A172 (cell line): ENCODE measurements at places on chromosomes 13 and 19. TPM values are rescaled to one million over a fixed set of nuclear protein-coding genes. Genes with fewer than 3 reads are reported as not detected.

The NCCRP1 gene
- total RNA-seq, result not detected in 2 replicates

The KIR3DL1 gene
- not detected in 2 replicates for total RNA-seq

The SLC17A7 gene
- 0.12 TPM in 1 of 2 replicates, not detected in the other for total RNA-seq

The TLE6 gene
- total RNA-seq, result 4.8 and 6.3 TPM in 2 replicates

The C19orf67 gene
- total RNA-seq, result not detected in 2 replicates

The IGFL2 gene
- not detected in 2 replicates for total RNA-seq

DNA sequence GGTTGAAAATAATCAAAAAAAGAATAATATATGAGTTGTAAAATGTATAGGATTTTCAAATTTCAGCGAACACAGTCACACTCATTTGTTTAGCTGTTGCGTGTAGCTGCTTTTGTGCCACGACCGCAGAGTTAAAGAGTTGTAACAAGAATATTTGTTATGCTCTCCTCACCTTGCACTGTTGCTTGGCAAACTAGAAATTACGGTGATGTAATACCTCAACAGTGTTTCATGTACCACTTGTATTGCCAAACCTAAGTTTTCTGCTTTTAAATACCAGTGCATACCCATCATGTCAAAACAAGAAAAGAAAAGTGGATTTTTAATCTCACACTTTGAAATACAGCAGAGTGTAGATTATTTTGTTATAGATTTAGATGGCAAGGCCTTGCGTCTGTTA is 201.1 kb downstream of the NBEA start:
- DNase-seq, result no peak

- DNase-seq, result no peak
Observed at GRCh38 chr13:81990652-81991051, 1649.7 kb upstream of the SPRY2 start.

DNA sequence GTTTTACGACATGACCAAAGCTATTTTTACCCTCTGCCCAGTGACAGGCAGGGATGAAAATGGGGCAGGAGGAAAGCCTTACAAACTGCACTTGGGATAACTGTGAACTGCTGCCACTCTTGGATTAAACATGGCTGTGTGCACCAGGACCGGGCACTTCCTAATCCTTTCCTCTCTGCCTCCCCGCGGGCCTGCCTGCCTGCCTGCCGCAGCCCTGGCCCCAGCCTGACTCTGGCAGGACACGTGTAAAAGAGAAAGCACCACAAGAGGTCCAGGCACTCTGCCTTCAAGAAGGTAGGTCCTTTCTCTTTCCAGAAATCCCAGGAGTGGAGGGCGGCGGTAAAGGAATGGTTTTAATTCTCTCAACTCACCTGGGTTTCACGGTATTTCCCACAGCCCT is 4.8 kb downstream of the TSHZ3 start:
- no peak for DNase-seq

GRCh38 chr19:2039089-2039958 is 11.7 kb downstream of the MKNK2 start:
- no peak for DNase-seq

DNA sequence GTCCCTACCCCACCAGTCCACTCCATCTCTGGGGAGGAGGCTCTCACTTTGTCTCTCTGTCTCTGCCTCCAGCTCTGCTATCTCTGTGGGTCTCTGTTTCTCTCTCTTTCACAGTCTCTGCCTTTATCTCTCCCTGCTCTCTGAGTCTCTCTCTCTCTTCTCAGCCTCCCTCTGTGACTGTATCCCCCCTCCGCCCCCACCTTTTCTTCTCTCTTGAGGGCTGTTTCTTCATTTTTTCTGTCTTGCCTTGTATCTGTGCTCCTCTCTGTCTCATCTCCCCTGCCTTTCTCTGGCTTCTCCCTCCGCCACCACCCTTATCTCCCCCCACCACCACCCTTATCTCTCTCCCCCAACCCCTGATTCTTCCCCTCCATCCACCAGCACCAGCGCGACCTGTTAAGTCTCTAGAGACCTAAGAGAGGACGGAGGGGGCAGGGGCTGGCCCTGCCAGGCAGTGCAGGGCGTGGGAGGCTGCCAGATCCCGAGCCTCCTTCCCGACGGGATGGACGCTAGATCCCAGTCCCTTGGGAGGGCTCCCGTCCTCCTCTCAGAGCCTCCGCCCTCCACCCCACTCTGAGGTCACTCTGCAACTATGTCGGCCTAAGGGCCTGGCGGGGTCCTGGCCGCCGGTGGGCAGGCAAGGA is 1.0 kb downstream of the AXL start:
- DNase-seq, result peak; percentile 62

- no peak for DNase-seq
Observed at GRCh38 chr13:94548821-94549231, 47.1 kb downstream of the TGDS start.

DNA sequence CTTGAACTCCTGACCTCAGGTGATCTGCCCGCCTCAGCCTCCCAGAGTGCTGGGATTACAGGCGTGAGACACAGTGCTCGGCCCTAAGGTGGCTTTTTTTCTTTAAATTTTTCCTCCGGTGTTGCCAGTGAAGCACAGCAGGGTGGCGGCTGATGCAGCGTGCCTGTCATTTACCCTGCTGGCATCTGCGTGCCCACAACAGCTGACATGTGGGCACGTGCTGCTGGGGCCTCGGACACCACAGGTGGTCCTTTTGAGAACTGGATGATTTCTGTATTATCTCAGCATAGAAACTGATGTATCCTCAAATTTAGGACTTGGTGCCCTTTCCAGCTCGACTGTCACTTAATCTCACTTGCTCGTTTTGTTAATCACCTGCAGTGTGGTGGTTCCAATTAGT is 31.2 kb upstream of the TEX29 start:
- no peak for DNase-seq

- no peak for DNase-seq
Observed at GRCh38 chr13:99978799-99979452, 2.7 kb upstream of the ZIC2 start.

- DNase-seq, result peak; percentile 3
Observed at GRCh38 chr13:91280801-91281200, 66.7 kb upstream of the MIR17HG start.

- DNase-seq, result no peak
Observed at GRCh38 chr13:50309882-50310594, 294.8 kb downstream of the KCNRG start.

DNA sequence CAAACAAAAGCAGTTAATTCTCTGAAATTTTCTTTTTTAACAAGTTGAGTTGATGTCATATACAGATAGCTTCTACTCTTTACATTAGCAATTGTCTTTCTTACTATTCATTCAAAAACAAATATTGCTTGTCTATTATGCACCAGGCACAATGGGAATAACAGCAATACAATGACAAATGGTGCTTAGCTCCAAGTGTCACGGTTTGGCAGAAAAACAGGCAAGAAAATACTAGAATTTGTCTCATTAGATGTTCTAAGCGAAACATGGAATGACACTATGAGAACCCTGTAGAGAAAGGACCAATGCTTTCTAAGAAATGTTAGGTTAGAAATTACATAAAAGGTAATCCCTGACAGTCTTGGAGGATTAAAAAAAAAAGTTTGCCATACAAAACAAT is 187.6 kb downstream of the PCDH9 start:
- no peak for DNase-seq

DNA sequence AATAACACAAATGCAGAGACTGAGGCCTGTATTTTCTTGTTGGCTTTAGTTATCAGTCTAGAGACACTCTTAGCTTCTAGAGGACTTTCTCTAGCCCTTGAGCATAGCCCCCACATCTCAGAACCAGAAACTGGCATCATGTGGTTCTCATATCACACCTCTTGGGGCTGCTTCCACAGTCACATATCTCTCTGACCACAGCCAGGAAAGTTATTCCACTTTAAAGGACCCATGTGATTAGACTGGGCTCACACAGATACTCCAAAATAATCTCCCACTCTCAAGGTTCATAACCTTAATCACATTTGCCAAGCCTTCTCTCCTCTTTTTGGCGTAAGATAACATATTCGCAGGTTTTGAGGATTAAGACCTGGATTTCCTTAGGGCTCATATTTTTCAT is 846.9 kb upstream of the MIR17HG start:
- no peak for DNase-seq

GRCh38 chr19:4199699-4200293 is 17.3 kb downstream of the ANKRD24 start:
- DNase-seq, result no peak

- DNase-seq, result peak; percentile 38
Observed at GRCh38 chr13:98195054-98195791, 18.2 kb upstream of the RNF113B start.

- DNase-seq, result no peak
Observed at GRCh38 chr19:16928351-16928750, 39.6 kb downstream of the F2RL3 start.

DNA sequence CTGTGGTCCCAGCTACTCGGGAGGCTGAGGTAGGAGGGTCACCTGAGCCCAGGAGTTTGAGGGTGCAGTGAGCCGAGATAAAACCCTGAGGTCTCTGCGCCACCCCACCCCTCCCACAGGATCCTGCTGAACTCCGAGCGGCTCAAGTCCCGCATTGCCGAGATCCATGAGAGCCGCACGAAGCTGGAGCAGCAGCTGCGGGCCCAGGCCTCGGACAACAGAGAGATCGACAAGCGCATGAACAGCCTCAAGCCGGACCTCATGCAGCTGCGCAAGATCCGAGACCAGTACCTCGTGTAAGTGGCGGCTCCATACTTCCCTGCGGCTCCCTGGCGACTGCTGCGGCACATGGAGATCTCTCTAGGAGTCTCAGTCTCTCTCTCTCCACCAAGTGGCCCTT is 6.6 kb upstream of the IFI30 start:
- DNase-seq, result no peak
